Osteocyte (in vitro differentiated cells): ENCODE measurements at places on chromosomes 6 and 20. TPM values are rescaled to one million over a fixed set of nuclear protein-coding genes. Genes with fewer than 3 reads are reported as not detected.

DNA sequence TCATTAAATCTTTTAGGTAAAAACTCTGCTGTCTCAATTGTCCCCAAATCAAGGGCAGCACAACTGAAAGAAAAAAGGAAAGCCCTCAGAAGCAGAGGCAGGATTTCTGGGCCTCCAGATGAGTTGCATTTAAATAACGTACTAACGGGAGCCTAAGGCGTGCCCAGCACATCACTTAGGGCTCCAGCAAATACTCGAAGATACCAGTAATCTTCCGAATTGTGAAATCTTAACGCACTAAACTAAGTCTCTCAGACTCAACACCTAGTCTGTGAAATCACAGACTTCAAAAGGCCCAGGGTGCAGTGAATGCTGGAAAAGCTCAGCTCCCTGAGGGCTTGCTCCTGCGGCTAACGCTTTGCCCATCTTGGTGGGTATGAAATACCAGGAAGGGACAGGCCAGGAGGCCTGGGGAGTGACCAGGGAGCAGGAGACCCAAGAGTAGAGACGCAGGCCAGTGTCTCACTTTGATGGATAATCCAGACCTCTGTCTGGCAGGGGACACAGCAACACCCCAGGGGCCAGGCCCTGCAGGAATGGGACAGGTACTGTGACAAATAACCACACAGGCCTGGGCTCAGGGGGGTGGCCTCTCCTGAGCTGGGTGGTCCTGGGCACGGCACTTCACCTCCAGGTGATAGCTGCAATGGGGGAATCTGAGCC, 36.4 kb downstream of the RRBP1 start:
- DNase-seq = no peak
- peak overlapping the region; percentile 90 for H3K27ac ChIP-seq
- H3K36me3 ChIP-seq = peaks cover 11% of the 10 kb centered on the region
- no peak overlapping the region for H3K4me3 ChIP-seq
- H3K4me1 ChIP-seq = peaks cover 63% of the 10 kb centered on the region
- H3K27me3 ChIP-seq = no peaks in the 10 kb centered on the region

- peak overlapping the region; percentile 20 for H3K4me3 ChIP-seq
- H3K4me1 ChIP-seq = peaks cover 53% of the 10 kb centered on the region
- peak overlapping the region; percentile 96 for H3K27ac ChIP-seq
- H3K36me3 ChIP-seq = peaks cover 3% of the 10 kb centered on the region
- no peaks in the 10 kb centered on the region for H3K27me3 ChIP-seq
These were observed 43.8 kb upstream of the LAMA4 start for GRCh38 chr6:112298021-112298745.

Gene CFAP61
- not detected in 2 replicates for total RNA-seq

DNA sequence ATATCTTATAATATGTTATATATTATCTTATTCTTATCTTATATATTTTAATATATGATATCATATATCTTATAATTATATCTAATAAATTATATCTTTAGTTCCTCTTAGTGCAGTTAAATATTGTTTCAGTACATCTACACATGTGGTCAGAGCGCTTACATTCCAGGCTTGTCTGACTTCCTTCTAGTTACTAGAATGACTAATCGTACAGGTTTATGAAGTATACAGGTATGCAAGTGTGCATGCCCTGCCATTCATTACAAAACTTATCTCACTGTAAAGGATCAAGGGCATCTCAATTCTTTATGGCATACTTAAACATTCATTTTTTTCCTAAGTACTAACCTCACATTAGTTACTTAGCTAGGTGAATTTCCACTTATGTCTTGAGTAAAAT, 1278.0 kb upstream of the MAP3K7 start:
- H3K27ac ChIP-seq = no peak overlapping the region
- H3K4me3 ChIP-seq = no peak overlapping the region
- no peak for DNase-seq

DNA sequence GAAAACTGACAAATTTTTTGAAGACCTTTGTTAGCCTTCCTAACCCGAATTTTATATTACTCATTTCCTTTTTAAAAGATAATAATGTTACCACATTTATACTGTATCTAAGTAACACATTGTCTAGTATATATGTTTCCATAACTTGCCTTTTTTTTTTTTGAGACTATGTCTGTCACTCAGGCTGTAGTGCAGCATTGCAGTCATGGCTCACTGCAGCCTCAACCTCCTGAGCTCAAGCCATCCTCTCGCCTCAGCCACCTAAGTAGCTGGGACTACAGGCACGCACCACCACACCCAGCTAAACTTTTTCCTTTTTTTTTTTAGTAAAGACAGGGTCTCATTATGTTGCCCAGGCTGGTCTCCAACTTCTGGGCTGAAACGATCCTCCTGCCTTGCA, 18.6 kb downstream of the ZNFX1 start:
- no peak for DNase-seq
- H3K4me3 ChIP-seq = no peak overlapping the region
- no peaks in the 10 kb centered on the region for H3K27me3 ChIP-seq
- no peaks in the 10 kb centered on the region for H3K4me1 ChIP-seq

- H3K27ac ChIP-seq = no peak overlapping the region
- no peak for DNase-seq
- H3K4me1 ChIP-seq = peaks cover 3% of the 10 kb centered on the region
- no peaks in the 10 kb centered on the region for H3K27me3 ChIP-seq
- H3K36me3 ChIP-seq = no peaks in the 10 kb centered on the region
These were observed 22.6 kb upstream of the ELOVL2 start for GRCh38 chr6:11066505-11067347.

DNA sequence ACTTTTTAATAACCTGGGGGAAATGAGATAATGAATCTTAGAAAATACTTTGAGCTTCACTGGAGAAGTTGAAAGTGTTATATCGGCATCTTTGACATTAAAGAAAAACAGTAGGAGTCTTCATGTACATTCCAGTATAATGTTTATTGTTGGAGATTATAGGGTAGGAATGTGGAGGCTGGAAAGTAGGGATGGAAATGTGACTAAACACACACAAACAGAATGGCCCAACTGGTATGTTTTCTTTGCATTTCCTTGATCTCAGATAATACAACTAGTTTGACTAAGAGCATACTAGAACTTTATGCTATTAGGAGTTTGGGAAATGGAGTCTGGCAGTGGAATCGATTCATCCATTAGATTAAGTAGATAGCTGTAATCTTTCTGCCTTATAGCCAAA, 10.1 kb upstream of the BAG2 start:
- peak overlapping the region; percentile 51 for H3K27ac ChIP-seq
- peaks cover 15% of the 10 kb centered on the region for H3K4me1 ChIP-seq
- peaks cover 32% of the 10 kb centered on the region for H3K36me3 ChIP-seq
- no peak for DNase-seq
- no peaks in the 10 kb centered on the region for H3K27me3 ChIP-seq
- H3K4me3 ChIP-seq = no peak overlapping the region

- DNase-seq = no peak
- H3K4me3 ChIP-seq = no peak overlapping the region
These were observed 63.1 kb downstream of the SEC63 start for GRCh38 chr6:107894809-107895396.

DNA sequence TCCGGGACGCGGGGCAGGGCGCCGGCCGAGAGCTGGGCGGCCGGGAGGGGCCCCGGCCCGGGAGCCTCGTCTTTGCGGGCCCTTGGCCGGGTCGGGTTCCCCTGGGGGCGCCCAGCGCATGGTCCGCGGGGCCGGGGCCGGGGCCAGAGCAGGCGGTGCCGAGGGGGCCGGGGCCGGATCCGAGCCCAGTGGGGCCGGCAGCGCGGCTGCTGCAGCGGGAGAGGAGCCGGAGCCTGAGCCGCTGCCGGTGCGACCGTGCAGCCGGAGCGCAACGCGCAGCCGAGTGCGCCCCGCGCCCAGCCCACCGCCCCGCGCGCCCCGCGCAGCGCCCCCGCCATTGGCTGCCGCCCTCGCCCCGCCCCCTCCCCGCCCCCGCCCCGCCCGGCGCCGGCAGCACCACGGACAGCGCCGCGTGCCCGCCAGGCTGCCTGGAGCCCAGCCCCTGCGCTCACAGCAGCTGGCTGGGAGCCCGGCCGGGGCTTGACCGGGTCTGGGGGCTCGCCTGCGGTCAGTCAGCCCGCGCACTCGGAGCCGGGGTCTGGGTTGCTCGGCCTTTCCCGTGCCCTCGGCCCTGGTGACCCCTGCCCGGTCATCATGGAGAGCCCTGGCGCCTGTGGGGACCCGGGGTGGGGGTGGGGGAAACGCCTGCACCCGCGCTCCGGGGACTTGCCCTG, at the start of gene HRH3:
HRH3 (minus strand) TSS at position 287 of the 674 bp plus-strand sequence. CDS start 308 bp downstream, outside the sequence.
- H3K4me3 ChIP-seq = peak within 1 kb of the TSS; percentile 26
- no peak for DNase-seq
- peaks cover 8% of the 10 kb centered on the region for H3K4me1 ChIP-seq
- H3K36me3 ChIP-seq = no peaks in the 10 kb centered on the region

- H3K36me3 ChIP-seq = no peaks in the 10 kb centered on the region
- H3K4me3 ChIP-seq = peak overlapping the region; percentile 60
- no peak for DNase-seq
- H3K27me3 ChIP-seq = no peaks in the 10 kb centered on the region
These were observed 139.5 kb upstream of the BTBD3 start for GRCh38 chr20:11778206-11778570.

Gene FAM184A
- 0.50 and 0.59 TPM in 2 replicates for total RNA-seq

Gene KCNK5
- not detected in 2 replicates for total RNA-seq

DNA sequence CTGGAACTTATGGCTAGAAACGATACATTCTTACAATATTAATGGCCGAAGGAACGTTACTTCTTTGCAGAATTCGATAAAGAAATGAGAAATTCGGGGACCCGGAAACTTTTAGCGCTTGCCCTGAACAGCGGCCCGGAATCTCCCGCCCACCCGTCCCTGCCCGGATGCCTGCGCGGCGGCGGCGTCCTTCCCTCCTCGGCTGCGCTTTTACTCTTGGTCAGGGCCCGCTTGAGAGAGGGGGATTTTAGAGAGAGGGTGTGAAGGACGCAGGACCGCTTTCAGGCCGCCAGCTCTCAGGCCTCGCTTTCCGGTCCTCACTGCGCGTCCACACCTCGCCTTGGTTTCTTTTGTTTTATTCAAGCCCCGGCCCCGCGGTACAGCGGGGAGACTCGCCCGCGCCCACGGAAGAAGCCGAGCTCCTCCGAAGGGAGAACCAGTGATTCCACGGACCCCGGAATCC, 243.7 kb downstream of the ARID1B start:
- H3K27ac ChIP-seq = peak overlapping the region; percentile 99
- DNase-seq = peak; percentile 85

- no peaks in the 10 kb centered on the region for H3K4me1 ChIP-seq
- H3K27ac ChIP-seq = no peak overlapping the region
- H3K36me3 ChIP-seq = no peaks in the 10 kb centered on the region
- H3K4me3 ChIP-seq = no peak overlapping the region
- DNase-seq = peak; percentile 63
- H3K27me3 ChIP-seq = peaks cover 24% of the 10 kb centered on the region
These were observed 66.9 kb downstream of the EFCAB8 start for GRCh38 chr20:32925481-32926196.

Gene GPR6
- not detected in 2 replicates for total RNA-seq

- H3K36me3 ChIP-seq = peaks cover 2% of the 10 kb centered on the region
- no peak for DNase-seq
- H3K27me3 ChIP-seq = peaks cover 15% of the 10 kb centered on the region
- no peak overlapping the region for H3K4me3 ChIP-seq
- no peaks in the 10 kb centered on the region for H3K4me1 ChIP-seq
- no peak overlapping the region for H3K27ac ChIP-seq
These were observed 11.9 kb downstream of the SERPINB9 start for GRCh38 chr6:2890976-2891767.

- H3K4me3 ChIP-seq = peak overlapping the region; percentile 76
- H3K4me1 ChIP-seq = peaks cover 30% of the 10 kb centered on the region
- H3K27ac ChIP-seq = no peak overlapping the region
- peaks cover 96% of the 10 kb centered on the region for H3K27me3 ChIP-seq
These were observed 16.9 kb upstream of the ZSCAN9 start for GRCh38 chr6:28208111-28208659.

DNA sequence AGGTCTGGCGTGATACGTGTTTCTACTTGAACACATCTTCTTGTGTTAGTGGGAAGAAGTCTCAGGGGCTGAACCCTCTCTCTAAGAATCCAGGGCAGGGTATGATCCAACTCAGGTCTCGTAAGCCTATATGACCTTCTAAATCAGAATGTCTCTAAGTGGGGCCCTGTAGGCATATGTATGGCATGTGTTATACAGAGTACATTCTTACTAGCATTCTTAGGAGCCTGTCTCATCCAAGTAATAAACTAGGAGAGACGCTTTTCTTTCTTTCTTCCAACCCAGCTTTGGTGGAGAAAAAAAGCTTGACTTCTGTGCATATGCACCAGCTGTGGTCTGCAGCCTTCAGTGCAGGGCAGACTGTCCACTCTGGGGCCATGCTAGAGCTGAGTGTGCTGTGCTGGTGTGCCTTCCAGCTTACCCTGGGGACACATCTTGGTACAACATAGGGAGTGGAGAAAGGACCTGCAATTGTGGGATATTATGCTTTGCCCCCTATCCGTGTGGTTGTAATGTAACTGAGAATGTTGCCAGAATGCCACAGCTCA, 47.3 kb downstream of the L3MBTL3 start:
- no peak overlapping the region for H3K4me3 ChIP-seq
- H3K27ac ChIP-seq = no peak overlapping the region
- H3K27me3 ChIP-seq = no peaks in the 10 kb centered on the region
- no peaks in the 10 kb centered on the region for H3K4me1 ChIP-seq

DNA sequence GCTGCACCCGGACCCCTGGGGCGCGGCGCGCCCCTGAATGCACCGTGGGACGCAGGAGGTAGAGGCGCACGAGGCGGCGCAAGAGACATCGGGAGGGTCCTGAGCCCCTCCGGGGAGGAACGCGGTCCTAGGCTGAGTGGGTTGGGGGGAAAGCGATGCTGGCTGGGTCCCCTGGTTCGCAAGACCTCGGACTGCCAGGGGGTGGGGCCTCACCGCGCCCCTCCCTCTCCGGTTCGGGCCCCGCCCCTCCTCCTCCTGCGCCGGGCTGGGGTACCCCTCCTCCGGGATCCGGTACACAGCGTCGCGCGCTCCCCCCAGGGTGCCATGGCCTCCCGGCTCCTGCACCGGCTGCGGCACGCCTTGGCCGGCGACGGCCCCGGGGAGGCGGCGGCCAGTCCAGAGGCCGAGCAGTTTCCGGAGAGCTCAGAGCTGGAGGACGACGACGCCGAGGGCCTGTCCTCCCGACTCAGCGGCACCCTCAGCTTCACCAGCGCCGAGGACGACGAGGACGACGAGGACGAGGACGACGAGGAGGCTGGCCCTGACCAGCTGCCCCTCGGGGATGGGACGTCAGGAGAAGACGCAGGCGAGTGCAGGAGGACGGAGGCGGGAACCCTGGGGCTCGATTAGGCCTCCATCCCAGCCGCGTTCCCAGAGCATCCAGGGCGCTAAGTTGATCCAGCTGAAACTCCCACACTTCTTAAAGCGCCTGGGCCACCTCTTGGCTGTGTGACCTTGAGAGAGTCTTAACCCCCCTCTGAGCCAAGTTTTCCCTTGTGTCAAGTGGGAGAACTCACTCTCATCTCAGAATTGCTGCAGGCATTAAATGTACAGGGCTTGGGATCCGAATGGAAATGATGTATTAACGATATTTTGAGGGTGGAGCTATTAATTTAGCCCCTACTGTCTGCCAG, 541 bp downstream of the SNX21 start:
- H3K4me3 ChIP-seq = peak overlapping the region; percentile 85
- peak; percentile 90 for DNase-seq
- peak overlapping the region; percentile 68 for H3K27ac ChIP-seq
- H3K27me3 ChIP-seq = no peaks in the 10 kb centered on the region
- peaks cover 39% of the 10 kb centered on the region for H3K4me1 ChIP-seq

Gene TNFAIP3
- 12.0 and 17.4 TPM in 2 replicates for total RNA-seq
